HEK293T (cell line): ENCODE measurements at places on chromosomes 16 and 17.

- no peak for DNase-seq
Measured at GRCh38 chr17:55175788-55176427, 88.9 kb upstream of the HLF start.

GRCh38 chr16:88904676-88905365 lies 38.4 kb upstream of the PABPN1L start:
- no peak for DNase-seq

DNA sequence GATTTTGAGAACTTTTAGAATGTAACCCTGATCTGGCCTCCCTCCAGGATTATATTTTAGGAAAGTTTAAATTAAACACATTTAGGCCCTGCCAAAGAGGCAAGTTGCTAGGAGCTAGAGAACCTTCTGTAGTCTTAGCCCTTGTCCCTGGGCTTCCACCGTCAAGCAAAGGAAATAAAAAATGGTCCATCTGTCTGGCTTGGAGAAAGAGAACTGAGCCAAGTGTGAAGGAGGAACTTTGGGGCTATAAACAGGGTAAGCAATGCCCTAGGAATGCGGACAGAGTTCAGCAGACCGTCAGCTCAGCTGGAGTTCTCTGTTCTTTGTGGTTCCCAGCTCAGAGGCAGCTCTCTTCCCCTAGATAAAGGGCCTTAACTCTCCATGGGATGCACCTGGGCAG lies 29.6 kb downstream of the RCVRN start:
- no peak for DNase-seq

DNA sequence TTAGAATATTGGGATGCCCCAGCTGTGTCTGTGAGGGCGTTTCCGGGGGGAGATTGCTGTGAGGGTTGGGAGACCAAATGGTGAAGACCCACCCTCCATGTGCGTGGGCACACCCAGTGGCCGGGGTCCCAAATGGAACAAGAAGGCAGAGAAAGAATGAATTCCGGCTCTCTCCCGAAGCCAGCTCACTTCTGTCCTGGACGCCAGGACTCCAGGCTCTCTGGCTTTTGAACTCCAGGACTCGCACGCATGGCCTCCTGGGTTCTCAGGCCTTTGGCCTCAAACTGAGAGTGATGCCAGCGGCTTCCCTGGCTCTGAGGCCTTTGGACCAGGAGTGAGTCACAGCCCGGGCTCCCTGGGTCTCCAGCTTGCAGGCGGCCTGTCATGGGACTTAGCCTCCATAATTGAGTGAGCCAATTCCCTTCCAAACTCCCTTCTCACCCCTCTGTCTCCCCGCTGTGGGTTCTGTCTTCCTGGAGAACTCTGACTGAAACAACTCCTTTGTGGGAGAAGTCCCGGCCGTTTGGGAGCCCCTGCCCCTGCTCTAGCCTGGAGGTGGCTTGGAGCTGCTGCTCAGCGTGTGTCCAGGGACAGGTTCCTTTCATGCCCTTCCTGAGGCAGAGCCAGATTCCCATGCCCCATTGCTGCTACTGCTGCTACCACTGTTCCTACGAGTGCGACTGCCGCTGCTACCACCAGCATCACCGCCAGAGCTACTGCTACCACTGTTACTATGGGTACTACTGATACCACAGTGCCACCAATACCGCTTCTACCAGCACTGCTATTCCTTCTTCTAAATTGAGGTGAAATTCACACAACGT lies 49.8 kb upstream of the CBX4 start:
- no peak for DNase-seq

- peak; percentile 38 for DNase-seq
Measured at GRCh38 chr17:39634384-39634871, 2.5 kb upstream of the STARD3 start.

DNA sequence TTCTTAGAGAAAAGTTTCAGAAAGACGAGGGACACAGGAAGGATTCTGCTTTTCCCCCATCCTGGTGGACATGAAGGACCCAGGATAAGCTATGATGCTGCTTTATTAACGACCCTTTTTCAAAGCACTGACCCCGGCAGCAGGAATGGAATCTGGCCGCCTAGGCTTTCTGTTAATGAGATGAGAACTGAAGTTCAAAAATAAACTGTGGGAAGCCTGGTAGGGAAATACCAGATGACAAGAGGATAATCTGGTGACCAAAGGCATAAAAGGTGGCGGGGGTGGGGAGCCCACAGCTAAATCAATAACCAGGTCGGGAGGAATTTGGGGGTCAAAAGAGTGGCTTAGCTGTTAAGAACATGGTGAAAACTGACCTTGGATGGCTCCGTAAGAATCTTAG lies 171.0 kb downstream of the XYLT1 start:
- DNase-seq, result no peak

- DNase-seq, result no peak
Measured at GRCh38 chr17:27157297-27157696, 136.6 kb upstream of the WSB1 start.

DNA sequence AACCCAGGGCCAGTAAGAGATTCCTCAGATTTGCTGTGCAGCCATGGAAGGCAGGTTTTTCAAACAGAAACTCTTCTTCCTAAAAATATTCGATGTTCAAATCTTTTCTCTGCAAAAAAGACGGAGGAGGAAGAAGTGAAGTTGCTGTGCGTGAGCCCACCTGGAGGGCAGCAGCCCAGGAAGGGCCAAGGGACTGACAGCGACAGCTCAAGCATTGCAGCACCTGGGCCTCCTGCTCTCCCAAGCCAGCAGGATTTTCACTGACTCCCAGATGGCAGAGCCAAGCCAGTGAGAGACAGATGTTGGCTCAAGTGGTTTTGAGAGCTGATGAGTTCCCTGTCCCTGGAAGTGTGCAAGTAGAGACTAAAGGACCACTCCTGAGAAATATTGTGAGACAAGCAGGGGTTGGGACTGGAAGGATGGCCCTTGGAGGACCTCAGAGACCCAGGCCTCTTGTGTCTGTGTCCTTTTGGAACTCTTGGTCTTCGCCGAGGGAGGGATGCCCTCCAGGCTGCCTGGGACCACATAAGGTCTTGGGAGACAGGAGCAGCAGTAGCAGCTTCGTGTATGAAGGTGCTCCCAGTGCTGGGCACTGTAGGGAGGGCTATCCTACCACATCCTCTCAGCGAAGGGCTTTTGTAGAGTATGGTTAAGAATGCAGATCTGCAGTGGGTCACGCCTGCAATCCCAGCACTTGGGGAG lies 29.3 kb upstream of the TNFRSF13B start:
- no peak for DNase-seq

DNA sequence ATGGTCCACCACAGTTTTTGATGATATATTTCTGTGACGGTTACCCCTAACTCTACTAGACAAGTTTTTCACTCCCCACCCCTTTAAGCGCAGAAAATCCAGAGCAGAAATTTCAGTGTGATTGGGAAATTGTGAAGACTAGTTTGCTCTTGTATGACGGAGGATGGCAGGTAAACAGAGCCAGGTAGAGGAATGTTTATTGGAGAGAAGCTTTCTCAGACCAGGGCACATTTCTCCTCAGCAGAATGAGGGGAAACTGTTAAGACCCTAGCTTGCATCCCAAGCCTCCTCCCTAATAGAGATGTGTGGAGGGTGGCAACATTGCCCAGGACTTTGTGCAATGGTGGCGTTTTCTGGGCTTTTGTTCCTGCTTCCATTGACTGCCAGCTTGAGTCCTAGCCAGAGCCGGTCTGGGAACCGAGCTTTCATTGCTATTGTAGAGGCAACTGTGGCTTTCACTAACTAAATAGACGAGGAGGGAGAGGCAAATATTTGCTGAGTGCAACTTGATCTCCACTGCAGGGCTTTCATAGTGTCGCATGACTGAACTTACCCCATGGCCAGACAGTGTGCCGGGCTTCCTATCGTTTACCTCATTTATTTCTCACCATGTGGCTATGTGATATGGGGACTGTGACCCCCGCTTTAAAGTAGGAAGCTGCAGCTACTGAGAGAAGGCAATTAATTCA lies 159.6 kb upstream of the MPHOSPH6 start:
- no peak for DNase-seq

DNA sequence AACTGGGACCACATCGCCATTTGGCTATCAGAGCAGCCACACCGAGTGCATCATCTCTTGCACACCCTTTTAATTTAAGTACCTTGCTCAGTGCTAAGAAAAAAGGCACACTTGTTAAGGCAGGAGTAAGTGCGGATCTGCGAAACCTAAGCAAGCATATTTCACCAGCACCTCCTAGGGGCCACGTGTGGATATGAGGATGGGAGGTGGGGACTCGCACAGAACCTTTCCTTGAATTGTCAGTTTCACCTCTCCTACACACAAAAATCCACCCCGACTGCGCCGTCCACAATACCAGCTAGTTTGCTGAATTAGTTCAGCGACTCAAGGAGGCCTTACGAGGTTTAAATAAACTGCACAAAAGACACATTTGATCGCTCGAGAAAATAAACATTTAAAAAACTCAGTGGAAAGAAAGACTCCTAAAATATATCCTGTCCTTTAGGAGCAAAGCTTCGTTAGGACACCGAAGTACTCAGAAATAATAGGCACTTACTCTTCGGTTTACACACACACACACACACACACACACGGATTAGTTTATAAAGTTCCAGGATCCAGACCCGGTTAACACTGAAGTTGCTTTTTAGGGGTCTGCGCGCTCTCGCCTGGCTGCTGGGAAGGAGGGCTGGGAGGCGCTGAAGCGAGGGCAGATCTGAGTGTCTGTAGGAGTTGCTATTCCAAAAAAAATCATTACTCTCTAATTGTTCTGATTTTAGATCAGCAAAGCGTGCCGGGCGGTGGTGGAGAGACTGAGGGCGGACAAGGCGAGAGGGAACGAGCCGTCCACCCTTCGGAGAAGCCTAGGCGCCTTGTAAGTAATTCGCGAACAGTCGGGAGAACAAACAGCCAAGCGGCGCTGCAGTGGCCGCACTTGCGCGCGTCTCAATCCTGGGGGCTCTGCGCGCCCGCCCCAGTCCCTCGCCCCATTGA lies 1.0 kb upstream of the KCNJ2 start:
- DNase-seq, result peak; percentile 69

DNA sequence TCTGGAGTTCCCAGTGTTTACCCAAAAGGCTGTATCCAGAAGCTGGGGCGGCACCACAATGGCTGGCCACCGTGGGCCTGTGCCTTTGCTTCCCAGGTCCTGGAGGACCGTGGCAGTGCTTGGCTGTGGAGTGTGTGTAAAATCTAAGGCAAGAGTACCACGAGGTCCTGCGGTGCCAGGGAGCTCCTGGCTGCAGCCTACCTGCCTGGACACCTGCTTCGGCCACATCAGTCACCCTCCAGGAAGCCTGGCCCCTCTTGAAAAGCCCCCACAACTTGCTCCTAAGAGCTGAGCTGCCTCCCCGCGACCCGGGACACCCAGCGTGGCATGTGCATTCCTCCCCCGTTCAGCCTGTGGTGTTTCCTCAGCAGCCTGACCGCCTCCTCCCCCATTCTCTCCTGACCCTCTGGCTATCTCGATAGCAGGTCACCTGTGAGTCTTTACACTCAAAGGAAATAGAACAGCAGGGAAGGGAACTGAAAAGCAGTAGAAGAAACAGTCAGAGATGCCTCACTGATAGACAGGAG lies 7.9 kb downstream of the TIMM22 start:
- no peak for DNase-seq
